ENCODE measurements at places on chromosomes 11 and 22. TPM values are rescaled to one million over a fixed set of nuclear protein-coding genes. Genes with fewer than 3 reads are reported as not detected.

Gene KBTBD4
- 15.9 TPM for total RNA-seq

Gene RNF26
- 57.6 TPM for total RNA-seq

Gene TNNT3
- not detected for total RNA-seq

Gene HSPB2
- not detected for total RNA-seq

Gene MMP3
- not detected for total RNA-seq

Gene ANKK1
- 0.20 TPM for total RNA-seq

Gene MISFA
- total RNA-seq, result 2.8 TPM

Gene SYTL2
- total RNA-seq, result 5.0 TPM

Gene CARD18
- not detected for total RNA-seq

Gene USP2
- 7.6 TPM for total RNA-seq

Gene CSTPP1
- 19.6 TPM for total RNA-seq

Gene MMP7
- total RNA-seq, result not detected

Gene OR5B21
- not detected for total RNA-seq

Gene IL17REL
- total RNA-seq, result 0.11 TPM

Gene EHF
- not detected for total RNA-seq

Gene TIGD3
- 1.2 TPM for total RNA-seq

Gene ENTHD1
- not detected for total RNA-seq

Gene CD248
- 1.5 TPM for total RNA-seq

Gene DDIAS
- 18.6 TPM for total RNA-seq

Gene OR9I1
- not detected for total RNA-seq

Gene TCN1
- not detected for total RNA-seq

Gene SCO2
- total RNA-seq, result 3.3 TPM

Gene SCN4B
- 1.6 TPM for total RNA-seq

Gene NXPE4
- total RNA-seq, result not detected

Gene IFT27
- total RNA-seq, result 43.4 TPM

Gene FZD4
- 4.5 TPM for total RNA-seq

Gene ZNF214
- 5.0 TPM for total RNA-seq

Gene MB
- total RNA-seq, result 0.29 TPM

Gene TMPRSS4
- total RNA-seq, result not detected

All from H9 (cell line).